HepG2 (cell line): ENCODE measurements at places on chromosomes 4 and X.

DNA sequence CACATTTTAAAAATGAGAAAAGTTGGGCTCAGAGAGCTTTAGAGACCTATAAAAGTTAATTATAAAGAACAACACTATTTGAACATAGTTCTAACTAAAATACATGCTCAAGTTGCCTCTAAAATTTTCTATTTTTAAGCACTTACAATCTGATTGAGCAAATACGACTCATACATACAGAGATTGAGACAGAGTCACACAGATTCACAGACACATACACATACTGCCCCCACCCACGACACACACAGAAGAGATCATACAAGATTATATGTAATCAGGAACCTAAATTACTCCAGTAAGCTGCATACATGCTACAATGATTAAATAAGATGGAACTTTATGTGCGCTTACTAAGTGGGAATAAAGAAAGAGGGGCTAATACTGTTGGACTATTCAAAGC lies 2.7 kb upstream of the ASB5 start:
- DNase-seq = no peak

DNA sequence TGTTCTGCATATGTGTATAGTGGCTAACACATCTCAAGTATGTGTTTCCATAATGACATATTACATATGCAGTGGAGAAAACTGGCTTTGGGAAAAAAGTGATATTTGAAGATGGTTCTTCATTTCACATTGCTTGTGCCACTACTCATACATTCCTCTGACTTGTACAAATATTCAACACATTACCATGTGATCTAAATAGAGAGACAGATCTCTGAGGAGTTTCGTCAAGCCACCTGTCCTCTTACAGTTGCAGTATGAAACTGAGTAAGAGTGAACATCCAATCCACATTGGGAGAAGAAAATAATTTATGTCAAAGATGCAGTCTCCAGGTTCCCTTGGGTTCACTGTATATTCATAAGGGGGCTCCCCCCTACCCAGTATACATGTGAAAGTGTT lies 123.9 kb downstream of the KDR start:
- DNase-seq = no peak

DNA sequence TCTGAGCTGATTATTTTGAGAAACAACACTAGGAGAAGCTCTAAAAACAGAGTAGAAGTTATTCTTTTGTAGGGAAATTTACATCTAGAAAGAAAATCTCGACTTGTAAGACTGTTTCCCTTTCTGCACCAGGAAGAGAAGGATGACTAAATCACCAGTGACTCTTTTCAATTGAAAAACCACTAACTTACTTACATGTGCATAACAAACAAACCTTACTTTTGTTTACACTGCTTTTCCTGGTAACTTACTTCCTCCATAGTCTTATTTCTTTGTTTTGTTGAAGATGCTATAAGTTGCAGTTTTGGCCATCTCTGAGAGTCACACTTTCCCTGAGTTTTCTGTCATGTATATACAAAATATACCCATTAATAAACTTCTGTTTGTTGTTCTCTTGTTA lies 293.6 kb upstream of the FAT4 start:
- no peak for DNase-seq

DNA sequence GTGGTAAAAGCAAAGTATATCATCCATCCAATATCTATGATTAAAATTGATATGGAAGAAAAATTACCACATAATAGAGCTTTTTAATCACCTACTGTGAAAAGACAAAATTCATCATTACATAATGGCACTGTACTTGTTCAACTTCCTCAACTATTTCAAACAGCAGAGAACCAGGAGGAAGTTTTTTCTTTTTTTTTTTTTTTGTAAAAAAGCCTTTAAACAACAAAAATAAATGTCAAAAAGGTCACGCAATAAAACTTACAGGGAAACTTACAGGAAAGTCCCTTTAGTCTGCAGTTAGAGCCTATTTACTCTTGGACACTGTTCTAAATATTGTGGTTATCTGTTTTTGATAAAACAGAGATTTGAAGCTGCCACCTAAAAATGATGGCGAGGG lies 4.8 kb downstream of the PDGFC start:
- no peak for DNase-seq

- DNase-seq = no peak
Observed at GRCh38 chr4:189988877-189989431, 38.1 kb downstream of the FRG2 start.

DNA sequence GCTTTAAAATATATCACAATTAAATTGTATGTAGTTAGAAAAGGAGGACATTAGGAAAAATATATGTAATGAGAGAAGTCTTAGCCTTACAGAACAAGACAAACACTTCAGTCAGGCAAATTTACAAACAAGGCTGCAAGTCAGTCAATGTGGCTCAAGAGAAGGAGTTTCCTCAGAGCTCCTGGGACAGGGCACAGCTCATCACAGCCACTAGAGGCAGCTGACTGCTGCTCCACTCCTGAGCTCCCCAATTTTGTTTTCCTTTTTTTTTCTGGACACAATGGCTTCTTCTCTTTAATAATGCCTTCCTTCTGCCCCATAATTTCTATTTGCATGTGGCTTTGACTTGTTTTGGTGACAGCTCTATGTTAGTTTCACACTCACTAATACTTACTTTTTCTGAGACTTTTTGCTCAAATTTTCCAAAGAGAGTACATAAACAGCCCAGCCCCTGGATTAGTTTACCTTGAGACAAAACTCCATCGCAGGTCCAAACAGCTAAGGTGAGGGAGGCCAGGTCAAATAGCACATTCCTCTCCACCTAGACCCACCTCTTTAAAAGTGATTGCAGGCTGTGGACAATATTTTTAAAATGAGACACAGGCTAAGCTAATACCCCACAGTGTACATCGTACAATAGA lies 850.4 kb upstream of the FRG1 start:
- DNase-seq = peak; percentile 1

- no peak for DNase-seq
Observed at GRCh38 chr4:175277816-175278215, 359.7 kb downstream of the ADAM29 start.

- DNase-seq = no peak
Observed at GRCh38 chr4:26826721-26827120, 33.9 kb upstream of the STIM2 start.

GRCh38 chr4:87112063-87112462 lies 108.4 kb downstream of the KLHL8 start:
- DNase-seq = no peak
